ENCODE measurements at places on chromosomes 2 and 18.

DNA sequence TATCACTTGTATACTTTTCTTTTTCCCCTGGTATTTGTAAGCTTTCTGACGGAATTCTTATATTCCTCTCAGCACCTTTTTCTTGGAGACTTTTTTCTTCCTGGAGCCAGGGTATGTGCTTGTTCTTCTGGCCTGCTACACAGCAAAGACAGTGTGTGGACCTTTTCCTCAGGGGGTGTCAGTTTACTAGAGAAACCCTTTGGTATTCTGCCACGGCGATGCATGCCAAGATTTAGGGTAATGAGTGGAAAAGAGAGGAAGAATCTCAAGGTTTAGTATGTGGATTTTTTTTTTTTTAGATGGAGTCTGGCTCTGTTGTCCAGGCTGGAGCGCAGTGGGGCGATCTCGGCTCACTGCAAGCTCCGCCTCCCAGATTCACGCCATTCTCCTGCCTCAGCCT, 152.2 kb downstream of the PHLPP1 start:
- no peak for DNase-seq

- DNase-seq = no peak
Measured at GRCh38 chr2:155689791-155690190, 642.7 kb downstream of the NR4A2 start.

DNA sequence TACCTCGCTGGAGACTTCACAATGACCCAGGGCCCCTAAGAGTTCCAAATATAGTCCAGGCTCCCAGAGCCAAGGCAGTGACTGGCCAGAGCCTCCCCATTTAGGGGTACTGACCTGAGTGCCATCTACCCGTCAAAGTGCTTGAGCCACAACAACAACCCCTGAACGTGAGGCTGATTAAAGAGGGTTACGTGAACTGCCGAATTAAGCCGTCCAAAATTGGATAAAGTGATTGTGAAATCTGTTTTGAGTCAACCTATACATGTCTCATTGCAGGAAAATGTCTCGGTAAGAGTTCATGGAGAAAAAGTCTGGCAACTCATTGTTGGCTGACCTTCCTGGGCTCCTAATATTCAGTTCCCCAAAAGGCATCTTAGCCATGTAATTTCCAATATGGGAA, 116.3 kb downstream of the TTC32 start:
- no peak for DNase-seq

GRCh38 chr2:184906709-184907108, 308.4 kb downstream of the ZNF804A start:
- no peak for DNase-seq

DNA sequence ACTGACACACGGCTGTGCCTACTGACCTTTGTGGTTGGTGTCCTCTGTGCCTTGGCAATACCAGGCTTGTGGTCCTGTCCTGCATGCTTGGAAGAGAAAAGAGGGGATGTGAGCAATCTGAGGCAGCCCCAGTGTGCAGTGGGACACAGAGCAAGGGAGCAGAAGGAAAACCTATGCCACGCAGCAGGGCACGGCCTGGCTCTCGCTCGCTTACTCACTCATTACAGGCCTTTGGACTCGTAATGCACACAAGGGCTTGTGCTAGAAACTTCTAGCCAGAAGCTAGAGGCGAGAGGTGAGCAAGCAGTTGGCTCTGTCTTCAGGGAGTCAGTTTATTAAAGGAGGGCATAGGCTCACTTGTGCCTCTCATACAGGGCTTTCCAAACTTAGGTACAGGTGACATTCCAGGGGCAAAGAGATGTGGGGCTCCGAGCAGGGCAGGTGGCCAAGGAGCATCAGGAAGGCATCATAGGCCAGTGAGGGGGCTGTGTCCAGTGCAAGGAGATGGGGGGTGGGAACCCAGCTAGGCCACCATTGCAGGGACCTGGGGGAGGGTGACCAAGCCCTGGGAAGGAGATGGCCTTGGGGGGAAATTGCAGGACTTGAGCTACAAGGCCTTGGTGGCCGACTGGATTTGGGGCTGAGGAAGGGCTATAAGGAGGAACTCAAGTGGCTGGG, 100.8 kb downstream of the DYSF start:
- DNase-seq = no peak

DNA sequence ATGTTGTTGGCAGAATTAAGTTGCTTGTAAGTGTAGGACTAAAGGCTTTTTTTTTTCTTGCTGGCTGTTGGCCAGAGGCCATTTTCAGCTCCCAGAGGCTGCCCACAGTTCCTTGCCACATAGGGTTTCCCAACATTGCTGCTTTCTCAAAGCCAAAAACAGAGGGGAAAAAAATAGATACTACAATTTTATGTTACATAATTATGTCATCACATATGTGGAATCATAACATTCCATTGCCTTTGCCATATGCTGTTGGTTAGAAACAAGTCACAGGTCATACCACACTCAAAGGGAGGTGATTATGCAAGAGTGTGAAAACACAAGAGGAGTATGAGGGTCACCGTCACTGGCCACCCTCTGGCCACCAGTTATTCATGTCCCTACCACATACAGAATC, 154.5 kb downstream of the RTN4 start:
- DNase-seq = no peak

GRCh38 chr2:48738806-48739205, 16.7 kb downstream of the LHCGR start:
- no peak for DNase-seq

Data from stimulated activated CD8-positive, alpha-beta memory T cell treated with anti-CD3 and anti-CD28 coated beads, Interleukin-4, amount 100 ng/mL, for 1 hour (primary cell).